ENCODE measurements at places on chromosomes 1 and 21.

DNA sequence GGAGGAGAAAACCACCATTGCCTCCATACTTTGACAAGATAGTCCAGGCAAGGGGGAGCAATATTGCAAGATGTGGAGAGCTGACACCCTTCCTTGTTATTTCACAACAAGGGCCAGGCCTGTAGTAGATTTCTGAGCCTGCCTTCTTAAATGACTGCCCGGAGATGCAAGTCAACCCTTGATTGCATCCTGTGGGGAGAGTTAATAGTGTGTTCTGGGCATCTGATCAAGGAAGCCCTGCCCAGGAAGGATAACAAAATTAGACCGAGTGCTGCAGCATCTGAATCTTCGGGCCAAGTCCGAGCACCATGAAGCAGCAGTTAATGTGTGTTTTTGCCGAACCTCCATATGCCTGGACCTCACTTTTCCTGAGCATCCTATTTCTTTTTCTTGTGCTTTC lies 382.3 kb downstream of the PRDM2 start:
- no peak for DNase-seq

DNA sequence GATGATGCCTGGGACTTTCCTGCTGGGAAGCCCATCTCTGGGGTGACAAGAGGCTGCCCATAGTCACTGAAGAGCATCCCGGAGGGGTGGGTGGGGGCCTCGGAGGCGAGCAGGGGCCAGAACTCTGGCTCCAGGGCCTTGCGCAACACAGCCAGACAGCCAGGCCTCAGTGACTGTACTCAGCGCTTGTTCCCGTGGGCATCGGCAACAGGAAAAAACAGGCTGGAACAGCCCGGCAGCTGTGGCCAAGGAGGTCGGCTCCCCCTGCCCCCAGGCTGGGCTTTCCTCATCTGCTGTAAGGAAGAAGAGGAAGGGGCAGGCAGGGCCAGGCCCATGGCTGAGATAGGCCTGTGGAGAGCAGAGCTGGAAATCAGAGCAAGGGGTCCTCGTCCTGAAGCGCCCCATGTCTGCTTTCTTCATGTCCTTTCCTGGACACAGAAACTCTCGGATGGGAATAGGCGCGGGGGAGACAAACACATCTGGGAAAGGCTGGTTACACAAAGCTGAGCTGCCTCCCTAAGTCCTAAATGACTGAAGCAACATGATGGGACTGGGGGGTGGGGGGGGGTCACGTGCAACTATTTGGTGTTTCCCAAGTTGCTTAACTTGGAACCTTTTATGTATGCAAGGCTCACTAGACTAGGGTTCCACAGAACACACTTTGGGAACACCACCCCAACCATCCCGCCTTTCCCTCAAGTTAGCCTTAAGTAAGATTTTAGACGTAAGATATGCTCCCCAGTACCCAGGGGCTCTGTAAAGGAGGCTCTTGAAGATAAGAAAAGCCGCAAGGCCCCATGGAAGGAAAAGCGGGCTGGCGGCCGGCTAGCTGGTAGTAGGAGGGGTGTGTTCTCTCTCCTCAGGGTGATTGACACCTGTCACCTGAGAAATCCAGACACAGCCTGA lies 30.7 kb downstream of the HSPG2 start:
- DNase-seq = no peak

GRCh38 chr1:165647970-165648369 lies 16.9 kb downstream of the MGST3 start:
- no peak for DNase-seq

DNA sequence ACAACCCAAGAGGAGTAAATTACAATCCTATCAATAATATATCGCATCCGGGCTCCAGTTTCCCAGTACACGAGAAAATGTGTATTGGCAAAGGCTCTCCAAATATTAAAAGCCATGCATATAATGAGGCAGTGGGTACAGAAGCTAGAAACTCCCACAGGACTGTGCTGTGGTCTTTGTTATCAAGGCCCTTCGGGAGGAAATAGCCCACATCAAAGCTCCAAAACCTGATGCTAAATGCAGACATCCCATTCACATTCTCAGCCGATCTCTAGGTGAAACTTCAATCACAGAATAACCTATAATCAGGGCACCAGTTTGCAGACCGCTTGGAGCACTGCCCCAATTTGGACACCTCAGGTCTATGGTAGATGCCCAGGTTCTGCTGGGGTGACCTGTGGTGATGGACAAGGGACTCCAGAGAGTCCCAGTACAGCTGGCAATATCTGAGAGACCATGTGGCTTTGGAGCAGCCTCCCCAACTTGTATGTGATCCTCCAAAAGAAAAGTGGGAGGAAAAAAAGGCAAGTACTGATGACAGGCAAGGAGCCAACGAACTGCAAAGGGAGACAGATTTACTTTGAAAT lies 148.8 kb upstream of the CAMK1G start:
- DNase-seq = no peak

- no peak for DNase-seq
Observed at GRCh38 chr1:204408602-204409001, 3.0 kb downstream of the PPP1R15B start.

GRCh38 chr1:170531758-170532657 lies at the start of gene GORAB:
Gene GORAB (plus strand): TSS chr1:170532166. CDS start chr1:170532224, 58 bp downstream.
- peak; percentile 92 for DNase-seq

DNA sequence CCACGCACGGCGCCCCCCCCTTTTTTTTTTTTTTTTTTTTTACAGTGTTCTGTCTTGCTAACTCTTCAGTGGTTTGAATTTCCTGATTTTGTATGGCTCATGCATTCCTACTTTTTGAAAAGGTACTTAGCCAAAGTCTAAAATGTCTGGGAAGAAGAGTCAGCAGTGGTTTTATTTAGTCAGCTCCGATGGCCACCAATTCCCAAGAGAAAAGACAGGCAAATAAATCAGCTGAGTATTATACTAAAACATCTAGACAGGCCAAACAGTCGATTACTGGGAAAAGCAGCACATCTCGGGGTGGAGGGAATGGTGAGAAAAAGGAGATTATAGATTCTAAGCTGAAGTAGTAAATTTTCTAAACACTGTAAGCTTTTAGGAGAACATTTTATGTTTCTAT lies 192.5 kb upstream of the ZRANB2 start:
- no peak for DNase-seq

- no peak for DNase-seq
Observed at GRCh38 chr1:58592522-58593134, 15.6 kb upstream of the TACSTD2 start.

GRCh38 chr1:71294178-71294577 lies 213.3 kb upstream of the ZRANB2 start:
- no peak for DNase-seq

DNA sequence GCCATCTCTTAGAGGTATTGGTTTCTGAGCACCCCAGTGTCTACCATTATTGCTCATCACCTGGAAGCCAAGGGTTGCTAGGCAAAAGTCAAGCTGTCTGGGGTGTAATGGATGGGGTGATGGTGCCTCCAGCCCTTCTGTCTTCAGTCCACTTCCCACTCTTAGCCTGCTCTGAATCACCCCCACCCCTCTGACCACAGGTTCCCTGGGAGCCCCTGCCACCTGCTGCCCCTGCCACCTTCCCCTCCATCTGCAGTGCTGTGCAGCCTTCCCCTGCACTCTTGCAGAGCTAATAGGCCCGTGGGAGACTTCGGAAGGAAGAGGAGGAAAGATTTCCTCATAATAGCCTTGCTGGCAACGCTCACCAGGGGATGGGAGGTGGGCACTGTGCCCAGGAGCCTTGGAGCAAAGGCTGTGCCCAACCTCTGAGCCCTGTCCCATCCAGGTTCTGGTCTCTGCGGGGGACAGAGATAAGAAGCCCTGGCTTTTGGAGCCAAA lies 35.5 kb downstream of the CAPN2 start:
- no peak for DNase-seq

GRCh38 chr1:6244401-6245049 lies 546 bp downstream of the HES3 start:
- DNase-seq = no peak

- DNase-seq = peak; percentile 90
Observed at GRCh38 chr1:65170511-65171142, 22.6 kb downstream of the AK4 start.

- no peak for DNase-seq
Observed at GRCh38 chr21:41895643-41896493, 16.7 kb upstream of the PRDM15 start.

GRCh38 chr1:46445773-46446256 lies 43.8 kb upstream of the DMBX1 start:
- DNase-seq = no peak

DNA sequence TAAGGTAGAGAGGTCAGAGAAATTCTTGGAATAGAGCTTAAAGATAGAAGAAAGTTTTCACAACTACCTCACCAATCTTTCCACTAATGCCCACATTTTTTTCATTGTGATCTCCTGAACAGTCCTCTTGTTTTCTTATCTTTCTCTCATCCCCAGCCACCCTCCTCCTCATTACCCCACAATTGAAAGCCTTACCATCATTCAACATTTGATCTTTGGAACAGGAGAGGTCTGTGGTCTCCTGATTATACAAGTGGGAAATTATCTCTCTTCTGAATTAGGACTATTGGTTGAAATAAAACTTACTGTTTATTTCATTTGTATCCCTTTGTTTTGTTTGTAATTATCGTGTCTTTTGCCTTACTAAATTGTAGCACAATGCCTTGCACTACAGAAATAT lies 29.6 kb downstream of the DNAH14 start:
- no peak for DNase-seq

Measured in HL-60 (cell line).